GM03348 (cell line): ENCODE measurements at places on chromosomes 11 and 22.

- no peak for DNase-seq
Measured at GRCh38 chr22:23969071-23969470, 2.4 kb downstream of the DDTL start.

DNA sequence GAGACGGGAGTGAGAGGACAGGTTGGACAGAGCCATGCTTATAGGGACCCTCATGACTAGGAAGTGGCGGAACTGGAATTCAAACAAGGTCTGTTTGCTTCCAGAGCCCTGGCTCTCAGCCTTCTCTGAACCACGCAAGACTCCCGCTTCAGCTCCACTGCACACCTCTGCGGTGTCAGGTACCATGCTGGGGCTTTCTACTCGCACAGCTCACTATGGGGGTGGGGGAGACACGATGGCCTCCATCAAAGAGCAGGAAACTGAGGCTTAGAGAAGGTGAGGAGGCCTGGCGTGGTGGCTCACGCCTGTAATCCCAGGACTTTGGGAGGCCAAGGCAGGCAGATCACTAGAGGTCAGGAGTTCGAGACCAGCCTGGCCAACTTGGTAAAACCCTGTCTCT, 14.2 kb downstream of the SUN2 start:
- no peak for DNase-seq

- no peak for DNase-seq
Measured at GRCh38 chr11:111112614-111113013, 132.9 kb upstream of the POU2AF2 start.

DNA sequence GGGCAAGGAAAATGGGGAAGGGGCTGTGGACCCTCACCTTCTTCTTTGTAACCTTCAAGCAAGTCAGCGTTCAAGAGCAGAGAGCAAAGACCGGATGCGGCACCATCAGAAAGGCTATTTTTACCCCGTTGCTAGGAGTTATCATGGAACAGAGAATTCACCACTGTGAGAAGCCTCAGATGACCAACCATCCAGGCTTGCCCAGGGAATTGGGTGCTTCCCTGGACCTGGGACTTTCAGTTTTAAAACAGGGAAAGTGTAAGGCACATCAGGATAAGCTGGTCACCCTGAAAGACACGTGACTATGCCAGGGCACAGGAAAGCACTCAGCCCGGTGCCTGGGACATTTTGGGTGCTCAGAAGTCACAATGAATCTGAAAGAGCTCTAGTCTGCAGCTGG, 10.4 kb downstream of the GALNT18 start:
- no peak for DNase-seq

DNA sequence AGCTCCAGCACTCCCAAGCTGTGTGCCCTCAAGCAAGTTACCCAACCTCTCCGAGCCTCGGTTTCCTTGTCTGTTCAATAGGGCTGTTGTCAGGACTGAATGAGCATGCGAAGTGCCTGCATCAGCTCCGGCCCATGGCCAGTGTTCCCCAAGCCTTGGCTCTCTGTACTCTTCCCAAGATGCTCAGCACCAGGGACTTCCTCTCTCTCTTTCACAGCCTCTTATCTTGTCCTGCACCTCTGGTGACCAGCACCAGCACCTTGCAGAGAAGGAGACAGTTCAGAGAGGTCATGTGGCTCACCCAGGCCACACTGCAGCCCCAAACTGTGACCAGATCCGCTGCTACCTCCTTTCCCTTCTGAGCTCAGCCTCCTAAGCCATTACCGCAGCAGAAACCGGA, 120.3 kb upstream of the ANO1 start:
- DNase-seq, result no peak

- DNase-seq, result peak; percentile 35
Measured at GRCh38 chr22:37270928-37271650, 11.2 kb upstream of the CYTH4 start.

- DNase-seq, result no peak
Measured at GRCh38 chr11:8908099-8908498, 2.9 kb upstream of the AKIP1 start.

- peak; percentile 61 for DNase-seq
Measured at GRCh38 chr11:76510060-76511047, 65.5 kb downstream of the EMSY start.

GRCh38 chr11:122723576-122723975, 68.1 kb downstream of the UBASH3B start:
- no peak for DNase-seq

DNA sequence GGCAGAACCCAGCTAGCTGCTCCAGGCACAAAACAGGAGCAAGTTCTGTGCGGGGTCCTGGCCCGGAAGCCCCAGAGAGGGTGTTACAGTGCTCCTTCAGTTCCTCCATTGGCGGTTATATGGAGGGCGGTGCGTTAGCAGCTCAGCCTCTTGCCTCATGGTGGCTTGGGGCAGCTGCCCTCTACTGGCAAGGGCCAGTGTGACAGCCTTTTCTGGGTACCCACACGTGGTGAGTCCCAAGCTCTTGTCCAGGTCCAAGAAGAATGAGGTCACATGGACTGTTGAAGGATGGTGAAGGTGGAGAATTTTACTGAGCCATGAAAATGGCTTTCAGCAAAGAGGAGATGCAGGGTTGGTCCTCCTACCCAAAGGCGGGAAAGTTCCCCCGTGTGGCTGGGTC, 100.5 kb downstream of the WT1 start:
- DNase-seq, result no peak

DNA sequence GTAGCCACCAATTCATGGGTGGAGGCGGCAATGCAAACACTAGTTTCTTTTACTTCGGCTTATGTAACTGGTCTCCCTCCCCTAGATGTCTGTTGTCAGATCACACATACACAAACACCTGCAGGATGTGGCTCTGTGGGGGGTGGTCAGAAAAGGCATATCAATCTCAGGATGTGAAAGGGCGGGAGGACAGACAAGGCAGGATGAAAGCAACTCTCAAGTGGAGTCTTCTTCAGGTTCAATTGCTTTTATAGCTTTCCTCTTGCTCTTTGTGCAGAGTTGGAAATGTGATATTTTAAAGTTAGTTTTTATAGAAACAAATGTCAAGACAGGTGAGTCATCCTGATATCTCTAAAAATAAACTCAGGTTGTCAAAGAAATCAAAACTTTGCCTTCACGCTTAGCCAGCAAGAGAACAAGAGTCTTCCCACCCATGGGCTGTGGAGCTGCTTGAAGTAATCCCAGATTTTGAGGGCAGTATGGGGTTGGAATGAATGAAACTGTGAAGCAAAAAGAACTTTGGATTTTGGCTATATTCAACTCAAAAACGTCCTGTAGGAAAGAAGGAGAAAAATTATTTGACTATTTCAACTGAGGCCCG, 423.4 kb downstream of the GUCY1A2 start:
- no peak for DNase-seq

DNA sequence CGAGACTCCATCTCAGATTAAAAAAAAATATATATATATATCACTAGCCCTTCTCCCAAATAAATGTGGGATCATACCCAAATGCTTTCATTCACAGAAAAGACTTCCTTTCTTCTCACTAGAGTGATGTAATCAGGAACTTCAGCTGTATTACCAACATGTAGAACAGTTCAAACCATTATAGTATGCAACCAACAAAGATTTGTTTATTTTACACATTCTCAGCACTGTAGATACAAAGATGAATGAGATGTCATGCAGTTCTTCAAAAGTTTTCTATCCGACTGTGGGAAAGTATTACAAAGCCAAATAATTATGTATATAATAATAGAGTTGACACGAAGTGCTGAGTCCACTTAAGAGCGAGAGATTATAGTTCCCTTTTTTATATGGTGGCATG, 22.2 kb upstream of the ZNF143 start:
- DNase-seq, result no peak

DNA sequence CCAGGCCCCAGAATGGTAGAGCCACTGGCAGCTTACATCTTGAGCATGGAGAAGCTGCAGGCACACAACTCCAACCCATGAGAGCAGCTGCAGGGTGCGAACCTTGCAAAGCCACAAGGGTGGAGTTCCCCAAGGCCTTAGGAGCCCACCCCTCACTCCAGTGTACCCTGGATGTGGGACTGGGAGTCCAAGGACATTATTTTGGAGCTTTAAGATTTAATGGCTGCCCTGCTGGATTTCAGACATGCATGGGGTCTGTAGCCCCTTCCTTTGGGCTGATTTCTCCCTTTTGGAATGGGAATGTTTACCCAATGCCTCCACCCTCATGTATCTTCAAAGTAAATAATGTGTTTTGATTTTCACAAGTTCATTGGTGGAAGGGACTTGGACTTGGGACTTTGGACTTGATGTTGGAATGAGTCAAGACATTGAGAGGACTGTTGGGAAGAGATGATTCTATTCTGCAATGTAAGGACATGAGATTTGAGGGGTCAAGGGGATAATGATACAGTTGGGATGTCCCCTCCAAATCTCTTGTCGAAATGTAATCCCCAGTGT, 1.1 kb upstream of the KRTAP5-7 start:
- DNase-seq, result no peak

DNA sequence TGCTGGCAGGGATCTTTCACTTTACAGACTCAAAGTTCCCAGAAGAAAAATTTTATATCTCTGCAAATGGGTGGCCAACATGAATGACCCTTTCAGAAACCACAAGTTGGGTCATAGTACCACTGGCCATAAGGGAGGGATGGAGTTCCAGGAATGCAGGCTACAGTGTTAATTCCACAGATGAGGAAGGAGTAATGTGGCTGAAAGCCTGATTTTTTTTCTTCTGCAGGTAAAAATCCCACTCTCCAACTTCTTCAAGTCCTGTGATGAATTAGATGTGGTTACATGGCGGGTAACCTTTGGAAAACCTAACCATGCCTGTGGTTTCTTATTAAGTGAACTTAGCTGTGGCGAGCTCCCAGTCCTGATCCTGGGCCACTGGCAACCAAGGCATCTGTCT, 103.2 kb downstream of the SLC1A2 start:
- no peak for DNase-seq

GRCh38 chr11:47189100-47189834, 3.0 kb upstream of the PACSIN3 start:
- peak; percentile 54 for DNase-seq

DNA sequence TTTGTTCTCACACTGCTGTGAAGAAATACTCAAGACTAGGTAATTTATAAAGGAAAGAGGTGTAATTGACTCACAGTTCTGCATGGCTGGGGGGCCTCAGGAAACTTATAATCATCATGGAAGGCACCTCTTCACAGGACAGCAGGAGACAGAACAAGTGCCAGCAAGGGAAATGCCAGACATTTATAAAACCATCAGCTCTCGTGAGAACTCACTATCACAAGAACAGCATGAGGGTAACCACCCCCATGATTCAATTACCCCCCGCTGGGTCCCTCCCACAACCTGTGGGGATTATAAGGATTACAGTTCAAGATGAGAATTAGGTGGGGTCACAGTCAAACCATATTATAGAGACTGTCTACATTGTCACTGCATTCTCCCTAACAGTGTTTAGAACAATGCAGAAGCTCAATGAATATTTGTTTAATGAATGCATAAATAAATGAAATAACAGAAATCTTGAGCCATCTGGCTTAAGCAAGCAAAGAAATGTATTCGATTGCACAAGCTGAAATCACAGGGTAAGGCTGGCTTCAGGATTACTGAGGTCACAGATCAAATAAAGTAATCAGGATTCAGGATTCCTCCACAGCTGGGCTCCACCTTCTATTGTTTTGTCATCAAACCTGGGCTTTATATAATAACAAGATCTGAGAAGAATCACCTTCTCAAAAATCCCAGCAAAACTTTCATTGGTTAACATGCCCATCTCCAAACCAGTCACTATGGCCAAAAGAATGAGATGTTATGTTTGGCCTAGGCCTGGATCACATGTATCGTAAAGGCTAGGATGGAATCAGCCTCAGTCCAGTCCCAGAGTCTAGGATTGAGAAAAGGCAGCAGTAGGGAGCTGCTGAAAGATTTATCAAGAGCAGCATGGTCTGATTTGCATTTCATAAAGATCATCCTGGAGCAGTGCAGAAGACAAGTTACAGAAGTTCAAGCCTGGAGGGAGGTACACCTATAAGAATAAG, 137.8 kb upstream of the UBASH3B start:
- no peak for DNase-seq

DNA sequence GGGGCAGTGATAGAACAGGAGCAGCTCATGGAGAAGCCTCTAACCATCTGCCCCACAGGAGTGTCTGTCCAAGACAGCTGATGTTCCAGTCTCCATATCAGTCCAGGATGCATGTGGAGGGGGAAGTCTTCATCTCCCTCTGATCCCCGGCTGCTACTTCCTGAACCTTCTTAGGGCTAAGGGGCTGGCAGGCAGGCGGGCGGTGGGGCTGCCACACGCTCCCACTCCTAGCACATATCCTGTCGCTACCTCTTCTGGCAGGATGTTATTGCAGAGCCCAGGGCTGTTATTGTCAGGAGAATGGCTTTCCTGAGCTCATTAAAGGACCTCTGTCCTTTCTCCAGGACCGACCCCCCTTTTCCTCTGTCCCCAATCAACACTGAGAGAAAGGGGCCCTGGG, 25.4 kb downstream of the LRRC55 start:
- DNase-seq, result no peak

DNA sequence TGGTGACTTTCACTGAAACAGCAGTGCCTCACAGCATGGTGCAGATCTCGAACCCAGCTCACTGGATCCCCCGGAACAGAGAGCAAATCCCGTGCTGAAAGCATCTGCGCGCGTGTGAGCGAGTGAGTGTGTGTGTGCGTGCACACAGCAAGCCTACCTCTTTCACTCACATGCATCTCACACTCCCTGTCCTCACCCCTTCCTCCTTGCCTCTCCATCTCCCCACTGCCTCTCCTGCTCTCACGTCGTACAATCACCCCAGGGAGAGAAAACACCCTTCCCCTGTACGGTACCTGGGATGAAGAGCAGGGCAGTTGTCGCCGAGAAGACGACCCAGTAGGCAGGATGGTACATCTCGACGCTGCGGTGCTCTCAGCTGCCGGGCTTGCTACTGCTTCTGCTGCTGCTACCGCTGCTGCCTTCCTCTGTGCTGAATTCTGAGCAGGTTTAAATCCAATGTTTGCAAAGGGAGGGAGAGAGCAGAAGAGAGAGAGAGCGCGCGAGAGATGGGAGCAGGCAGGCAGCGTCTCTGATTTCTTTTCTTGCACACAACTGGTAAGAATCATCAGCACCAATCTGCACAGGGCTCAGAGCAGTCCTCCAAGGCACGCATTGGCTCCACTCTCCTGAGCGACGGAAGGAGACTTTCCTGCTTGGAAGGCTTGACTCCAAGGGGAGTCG, at the start of gene OPCML:
OPCML (minus strand) TSS at position 531 of the 681 bp plus-strand sequence.
- DNase-seq, result no peak

GRCh38 chr11:2202071-2202899, 30.7 kb upstream of the TH start:
- DNase-seq, result no peak

DNA sequence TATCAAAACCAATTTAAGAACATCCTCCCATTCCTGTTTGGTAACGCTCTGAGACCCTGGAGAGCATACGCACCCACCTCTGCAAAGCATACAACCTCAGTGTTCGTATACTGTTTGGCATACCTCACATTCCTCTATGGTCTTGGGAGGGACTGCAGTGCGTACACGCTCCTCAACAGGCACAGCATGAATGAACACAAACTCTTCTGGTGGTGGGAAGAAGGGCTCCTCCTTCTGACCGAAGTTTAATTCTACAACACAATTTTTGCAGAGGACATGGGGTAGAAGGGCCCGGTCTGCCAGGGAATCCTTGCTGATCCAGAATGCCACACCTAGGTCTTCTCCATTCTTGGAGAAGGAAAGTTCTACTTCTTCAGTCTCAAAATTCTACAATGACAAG, 5.3 kb downstream of the HNRNPUL2 start:
- DNase-seq, result no peak
